ENCODE measurements at places on chromosomes 5 and 9.

- no peak for DNase-seq
Measured at GRCh38 chr9:94624629-94625028, 14.7 kb downstream of the FBP1 start.

- DNase-seq = no peak
Measured at GRCh38 chr5:112576298-112576925, 157.3 kb upstream of the EPB41L4A start.

- no peak for DNase-seq
Measured at GRCh38 chr5:4079831-4080230, 484.2 kb downstream of the IRX1 start.

DNA sequence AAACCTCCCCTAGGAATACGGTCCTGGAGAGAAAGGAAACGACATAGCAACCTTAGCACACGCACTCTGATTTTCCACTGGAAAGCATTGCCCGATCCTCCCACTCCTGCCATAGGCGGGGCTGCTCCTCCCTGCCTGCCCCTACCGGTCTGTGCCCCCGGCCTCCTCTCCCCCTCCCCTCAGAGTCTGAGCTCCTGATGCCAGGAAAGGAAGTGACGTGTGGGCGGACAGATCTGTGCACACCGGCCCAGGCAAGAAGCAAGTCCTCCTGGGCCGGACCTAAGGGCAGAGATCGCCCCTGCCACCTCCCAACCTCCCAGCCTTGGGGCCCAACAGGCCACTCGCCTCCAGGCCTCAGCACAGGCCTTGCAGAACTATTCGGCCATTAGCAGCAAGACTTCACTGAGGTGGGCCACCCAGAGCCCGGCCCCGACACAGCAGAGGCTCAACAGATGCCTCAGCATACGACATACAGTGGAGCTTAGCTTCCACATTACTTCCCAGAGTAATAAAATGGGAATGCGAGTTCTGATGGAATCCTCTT is 7.2 kb downstream of the NINJ1 start:
- DNase-seq = peak; percentile 33

DNA sequence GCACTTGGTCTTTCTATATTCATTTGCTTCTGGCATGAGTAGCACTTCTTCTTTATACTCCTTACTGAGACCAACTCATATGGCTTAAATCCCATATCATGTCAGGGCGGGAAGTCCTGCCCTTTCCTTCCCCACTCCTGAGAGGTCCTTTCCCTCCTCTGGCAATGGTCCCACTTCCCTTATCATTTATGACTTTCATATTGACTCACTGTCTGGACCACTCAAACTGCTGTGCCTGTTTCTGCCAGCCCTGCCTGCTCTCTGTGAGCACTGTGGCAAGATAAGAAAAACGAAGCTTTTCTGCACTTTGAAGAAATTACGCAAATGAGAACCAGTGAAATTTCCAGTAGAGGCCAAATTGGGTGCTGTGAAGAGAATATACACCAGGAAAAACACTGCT is 58.1 kb downstream of the ZNF474 start:
- no peak for DNase-seq

DNA sequence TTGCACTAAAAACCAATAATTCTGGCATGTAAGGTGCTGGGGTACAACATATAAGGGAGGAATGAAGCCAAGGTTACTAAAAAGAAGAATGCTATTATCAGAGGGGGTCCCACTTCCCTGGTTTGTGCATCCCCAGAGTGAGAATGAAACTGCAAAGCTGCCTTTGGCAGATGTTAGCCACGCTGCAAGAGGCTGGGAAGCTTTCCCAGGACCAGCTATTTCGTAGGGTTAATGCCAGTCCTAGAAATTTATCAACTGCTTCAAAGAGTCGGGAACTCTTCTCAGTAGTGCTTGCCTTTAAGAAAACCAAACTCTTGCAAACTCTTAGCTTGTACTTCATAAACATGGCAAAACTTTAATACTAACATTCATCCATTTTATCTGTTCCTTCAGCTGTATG is 87.5 kb upstream of the NR5A1 start:
- DNase-seq = no peak

DNA sequence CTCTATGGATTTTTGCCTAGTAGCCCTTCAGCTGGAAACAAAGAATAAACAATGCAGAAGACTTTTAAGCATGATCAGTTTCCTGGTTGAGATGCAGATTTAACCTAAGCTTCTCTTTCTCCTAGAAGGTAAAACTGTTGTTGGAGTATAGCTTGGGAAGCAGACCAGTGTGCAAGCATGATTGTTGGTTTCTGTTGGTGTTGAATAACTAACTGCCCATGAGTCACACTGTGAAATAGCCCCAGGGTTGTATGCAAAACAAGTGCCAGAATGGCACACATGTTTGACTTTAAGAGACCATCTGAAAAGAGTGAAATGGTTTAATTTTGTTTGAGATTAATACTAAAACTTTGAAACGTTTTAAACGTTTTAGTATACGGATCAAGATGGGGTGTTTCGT is 227.1 kb downstream of the ARHGEF28 start:
- DNase-seq = no peak

Data from ovary (tissue), 10 donors.